ENCODE measurements at places on chromosomes 3 and 15.
A peak's percentile ranks its signal among the peaks of the same experiment; 100 is the strongest.

DNA sequence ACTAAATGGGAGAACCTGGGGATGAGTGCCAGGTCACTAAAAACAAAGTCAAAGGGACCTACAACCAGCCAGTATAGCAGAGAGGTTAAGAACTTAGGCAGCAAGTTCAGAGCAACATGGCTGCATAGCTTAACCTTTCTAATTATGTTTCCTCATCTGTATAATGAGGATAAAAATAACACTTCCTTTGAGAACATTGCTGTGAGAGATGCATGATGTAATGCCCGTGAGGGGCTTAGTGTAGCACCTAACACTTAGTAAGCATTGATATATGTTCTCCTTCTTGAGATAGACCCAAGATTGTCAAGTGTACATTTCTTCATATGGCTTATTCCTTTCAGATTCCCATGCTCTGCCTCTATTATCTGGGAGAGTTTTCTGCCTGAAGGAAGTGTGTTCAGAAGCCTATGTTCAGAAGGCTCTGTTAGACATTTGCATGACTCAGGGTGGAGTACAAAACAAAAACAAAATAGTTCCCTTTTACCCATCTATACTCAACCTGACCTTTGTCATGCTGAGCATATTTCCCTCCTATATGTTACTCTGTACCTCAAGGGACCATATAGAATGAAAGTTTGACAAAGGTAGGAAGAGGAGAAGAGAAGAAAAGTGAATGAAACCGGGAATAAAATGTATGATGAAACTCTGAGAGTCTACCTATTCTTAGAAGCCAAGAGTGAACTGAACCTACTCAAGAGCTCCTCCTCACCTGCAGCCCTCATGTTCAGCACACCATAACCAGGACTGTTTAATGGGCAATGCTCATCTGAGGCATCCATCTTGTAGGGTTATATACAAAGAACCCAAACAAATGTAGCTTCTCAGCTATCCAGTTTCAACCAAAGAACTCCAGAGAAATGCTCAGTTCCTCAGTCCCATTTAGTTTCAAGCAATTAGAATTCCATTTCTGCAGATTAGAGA is 70.7 kb upstream of the KCNMB2 start:
- no peak for DNase-seq

DNA sequence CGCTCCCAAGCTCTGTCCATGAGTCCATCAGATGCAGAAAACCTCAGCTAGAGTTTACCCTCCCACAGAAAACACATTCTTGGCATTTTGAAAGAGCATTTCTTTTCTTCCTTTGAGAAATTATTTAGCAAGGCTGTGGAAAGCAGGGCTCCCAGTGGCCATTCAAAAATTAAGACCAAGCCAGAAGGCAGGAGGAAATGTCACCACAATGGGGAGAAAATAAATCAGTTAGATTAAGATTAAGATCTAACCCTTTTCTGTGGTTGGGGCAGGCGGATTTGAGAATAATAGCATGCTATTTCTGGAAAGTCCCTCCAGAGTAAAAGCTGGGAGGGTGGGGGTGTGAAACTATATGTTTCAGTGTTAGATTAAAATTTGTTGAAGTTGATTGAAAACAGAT is 20.2 kb downstream of the LRIG1 start:
- DNase-seq, result no peak

DNA sequence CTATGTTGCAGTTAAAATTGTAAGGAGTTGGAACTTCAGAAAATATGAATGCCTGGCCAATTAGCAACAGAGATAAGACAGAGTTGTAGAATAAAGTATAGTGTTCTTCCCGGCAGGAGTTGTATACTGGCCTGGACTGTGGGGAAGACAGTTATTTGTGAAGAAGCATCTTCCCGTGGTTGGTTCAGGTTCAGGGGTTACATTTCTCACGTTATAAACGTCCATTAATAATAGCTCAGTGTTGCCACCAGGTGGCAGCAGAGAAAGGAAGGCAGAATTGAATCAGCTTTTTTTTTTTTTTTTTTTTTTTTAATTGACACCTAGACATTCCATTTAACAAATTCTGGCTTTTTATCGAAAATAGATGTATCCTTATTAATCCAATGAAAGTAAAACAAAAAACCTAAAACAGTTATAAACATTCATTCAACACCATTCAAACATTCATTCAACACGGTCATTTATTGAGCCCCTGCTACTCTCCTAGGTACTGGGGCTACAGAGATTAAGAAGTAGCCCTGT is 66.4 kb upstream of the NR2E3 start:
- DNase-seq, result peak; percentile 55

GRCh38 chr3:118936811-118937210 is 97.8 kb downstream of the IGSF11 start:
- no peak for DNase-seq

- DNase-seq, result no peak
Observed at GRCh38 chr15:51814606-51815005, 14.8 kb upstream of the TMOD3 start.

- DNase-seq, result no peak
Observed at GRCh38 chr15:74839526-74840395, 3.2 kb downstream of the ULK3 start.

GRCh38 chr3:172042136-172042662 is 2.8 kb downstream of the FNDC3B start:
- no peak for DNase-seq

DNA sequence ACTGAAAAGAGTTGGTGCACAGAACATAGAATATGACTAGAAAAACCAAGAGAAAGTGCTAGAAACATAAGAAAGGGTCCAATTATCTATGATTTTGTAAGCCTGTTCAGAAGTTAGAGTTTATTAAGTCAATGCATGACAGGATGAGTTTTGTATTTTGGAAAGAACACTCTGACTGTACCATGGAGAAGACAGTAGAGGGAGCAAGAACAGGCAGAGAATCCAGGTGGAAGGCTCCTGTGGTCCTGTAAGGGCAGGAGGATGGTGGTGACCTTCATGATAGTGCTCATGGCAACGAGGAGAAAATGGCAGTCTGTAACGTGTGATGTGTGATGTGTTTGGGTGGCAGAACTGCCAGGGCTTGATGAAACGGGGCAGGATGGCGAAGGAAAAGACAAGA is 249.1 kb downstream of the CTNNB1 start:
- no peak for DNase-seq

DNA sequence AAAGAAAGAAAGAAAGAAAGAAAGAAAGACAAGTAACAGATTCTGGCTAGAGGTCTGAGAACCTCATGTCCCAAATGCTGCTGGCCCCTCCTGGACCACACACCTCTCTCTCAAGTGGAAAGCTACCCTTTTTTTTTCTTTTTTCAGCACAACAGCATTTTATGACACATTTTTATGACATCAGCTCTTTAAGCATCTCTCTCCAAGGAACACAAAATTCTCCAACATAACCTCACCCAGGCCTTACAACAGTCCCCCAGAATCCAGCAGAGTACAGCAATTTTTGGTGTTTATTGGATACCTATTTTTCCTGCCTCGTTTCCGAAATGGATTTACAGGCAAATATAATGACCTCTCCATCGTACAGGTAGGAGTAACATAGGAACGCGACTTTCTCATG is 11.2 kb upstream of the NTRK3 start:
- DNase-seq, result no peak

- DNase-seq, result no peak
Observed at GRCh38 chr15:89398896-89399237, 64.2 kb upstream of the POLG start.

GRCh38 chr3:47652142-47652541 is 73.5 kb upstream of the CSPG5 start:
- no peak for DNase-seq

GRCh38 chr3:44511238-44511566 is 33.7 kb upstream of the ZNF445 start:
- no peak for DNase-seq

- DNase-seq, result no peak
Observed at GRCh38 chr3:134352031-134352671, 22.1 kb downstream of the AMOTL2 start.

GRCh38 chr15:41546851-41547786 is 3.1 kb upstream of the RPAP1 start:
- DNase-seq, result no peak

DNA sequence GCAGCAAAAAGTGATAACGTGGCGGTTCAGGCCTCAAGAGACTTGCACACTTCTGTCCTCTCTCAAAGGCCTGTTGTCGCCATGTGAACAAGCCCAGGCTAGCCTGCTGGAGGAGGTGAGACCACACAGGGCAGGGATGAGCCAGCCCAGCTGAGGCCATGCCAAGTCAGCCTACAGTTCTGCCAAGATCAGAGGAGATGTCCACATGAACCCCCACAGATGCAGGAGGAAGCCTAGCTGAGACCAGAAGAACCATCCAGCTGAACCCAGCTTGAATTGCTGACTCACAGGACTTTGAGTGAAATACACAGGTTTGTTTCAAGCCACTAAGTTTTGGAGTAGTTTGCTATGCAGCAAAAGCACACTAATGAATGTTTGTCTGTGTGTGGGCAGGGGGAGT is 50.3 kb upstream of the SEC13 start:
- no peak for DNase-seq

DNA sequence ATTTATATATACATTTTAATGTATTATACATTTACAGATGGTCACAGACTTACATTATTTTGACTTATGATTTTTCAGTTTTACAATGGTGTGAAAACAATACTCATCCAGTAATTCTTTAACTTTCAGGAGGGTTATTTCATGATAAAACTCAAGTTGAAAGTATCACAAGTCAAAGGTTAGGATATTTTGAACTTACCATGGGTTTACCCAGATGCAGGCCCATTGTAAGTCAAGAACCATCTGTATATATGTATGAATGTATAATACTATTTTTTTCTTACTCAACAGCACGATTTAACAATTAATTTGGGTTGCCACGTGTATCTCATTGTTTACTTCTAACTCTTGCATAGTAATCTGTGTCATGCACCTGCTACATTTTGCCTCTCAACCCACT is 1002.0 kb downstream of the OTOL1 start:
- DNase-seq, result no peak

DNA sequence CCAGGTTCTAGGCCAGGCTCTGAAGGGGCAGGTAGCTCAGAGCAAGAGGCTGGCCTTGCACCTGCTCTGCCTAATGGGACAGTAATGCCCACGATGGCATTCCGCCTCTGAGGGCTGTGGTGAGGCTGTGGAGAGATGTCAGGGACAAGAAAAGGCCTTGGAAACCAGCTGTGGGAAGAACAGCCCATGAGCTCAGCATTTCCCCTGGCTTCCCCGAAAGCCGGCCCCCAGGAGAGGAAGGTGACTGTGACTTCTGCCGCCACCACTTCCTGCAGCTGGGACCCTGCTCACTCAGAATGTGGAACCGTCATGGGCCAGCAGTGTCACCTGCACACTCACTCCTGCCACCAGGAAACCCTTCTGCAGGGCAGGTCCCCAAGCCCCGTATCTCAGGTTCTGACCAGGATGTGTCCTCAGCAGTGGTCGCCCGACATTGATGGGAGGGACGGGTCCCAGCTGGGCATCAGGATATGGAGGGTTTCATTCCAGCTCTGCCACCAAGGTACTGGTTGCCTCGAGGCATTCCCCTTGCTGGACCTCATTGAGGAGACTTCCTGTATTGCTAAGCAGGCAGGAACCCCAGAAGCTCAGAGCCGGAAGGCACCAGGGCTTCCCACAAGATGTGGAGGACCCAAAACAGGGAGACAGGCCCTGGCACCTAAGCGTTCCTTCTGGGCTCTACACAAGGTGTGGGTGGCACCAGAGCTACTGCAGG is 30.7 kb downstream of the SEMA7A start:
- DNase-seq, result no peak

DNA sequence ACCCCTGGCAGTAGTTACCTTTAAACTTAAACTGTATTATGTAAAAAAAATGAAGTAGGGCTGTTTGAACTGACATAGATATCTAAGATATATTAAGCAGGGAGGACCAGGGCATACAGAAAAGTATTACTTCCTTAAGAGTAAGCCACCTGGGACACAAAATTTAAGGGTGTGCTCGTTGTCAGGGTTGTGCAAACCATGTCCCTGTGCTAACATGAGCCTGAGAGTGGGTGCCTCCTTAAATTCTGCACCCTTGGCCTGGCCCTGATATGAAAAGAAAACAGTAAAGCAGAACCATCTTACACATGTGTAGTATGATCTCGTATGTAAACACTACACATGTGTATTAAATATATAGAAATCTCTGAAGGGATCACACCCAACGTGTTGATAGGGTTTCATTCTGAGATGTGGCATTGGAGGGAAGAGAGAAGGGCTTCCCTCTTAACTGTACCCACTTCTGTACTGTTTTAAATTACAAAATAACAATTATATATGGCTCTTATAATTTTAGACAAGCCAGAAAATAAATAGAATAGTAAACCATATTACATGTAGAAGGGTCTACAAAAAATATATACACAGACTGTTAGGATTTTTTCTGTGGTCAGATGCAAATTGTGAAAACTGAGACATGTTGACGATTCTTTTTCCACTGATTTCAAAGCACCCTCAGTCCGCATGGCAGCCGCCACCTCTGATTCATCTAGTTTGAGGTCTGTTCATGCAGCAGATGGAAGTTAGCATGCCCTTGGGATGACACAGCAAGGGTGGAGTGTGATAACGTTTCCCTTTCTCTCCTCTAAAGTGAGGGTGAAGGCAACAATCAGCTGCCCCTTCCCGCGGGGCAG is 400.8 kb upstream of the PROK2 start:
- no peak for DNase-seq

- no peak for DNase-seq
Observed at GRCh38 chr15:95843241-95843910, 487.1 kb upstream of the NR2F2 start.

- DNase-seq, result no peak
Observed at GRCh38 chr15:88656760-88657221, 18.0 kb downstream of the ISG20 start.

DNA sequence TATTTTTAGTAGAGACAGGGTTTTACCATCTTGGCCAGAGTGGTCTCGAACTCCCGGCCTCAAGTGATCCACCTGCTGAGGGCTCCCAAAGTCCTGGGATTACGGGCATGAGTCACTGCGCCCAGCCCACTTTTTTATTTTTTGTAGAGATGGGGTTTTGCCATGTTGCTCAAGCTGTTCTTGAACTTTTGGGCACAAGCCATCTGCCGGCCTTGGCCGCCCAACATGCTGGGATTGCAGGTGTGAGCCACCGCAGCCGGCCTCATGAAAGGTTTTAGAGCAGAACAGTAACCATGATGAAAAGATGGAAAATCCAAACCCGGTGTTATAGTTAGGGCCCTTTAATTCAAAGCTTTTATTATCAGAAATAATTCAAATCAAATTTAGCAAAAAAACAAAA is 15.6 kb upstream of the MB21D2 start:
- DNase-seq, result no peak

- no peak for DNase-seq
Observed at GRCh38 chr15:40446144-40446543, 5.4 kb downstream of the BAHD1 start.

DNA sequence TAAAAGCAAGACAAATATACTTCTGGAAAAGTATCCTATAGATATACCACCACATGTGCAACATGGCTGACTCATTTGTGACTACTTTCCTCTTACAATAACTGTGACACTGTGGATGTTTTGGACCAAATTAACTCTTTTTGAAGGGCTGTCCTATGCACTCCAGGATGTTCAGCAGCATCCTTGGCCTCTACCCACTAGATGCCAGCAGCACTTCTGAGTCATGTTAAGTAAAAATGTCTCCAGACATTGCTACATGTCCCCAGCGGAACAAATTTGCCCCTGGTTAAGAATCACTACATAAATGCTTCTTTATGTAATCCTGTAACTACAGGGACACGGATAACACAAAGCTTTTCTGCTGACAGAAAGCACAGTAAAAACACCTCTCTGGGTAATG is 32.0 kb downstream of the RUVBL1 start:
- DNase-seq, result no peak

Measured in ovary (tissue), 10 donors.